ENCODE measurements at places on chromosomes 5 and 9.

GRCh38 chr9:131361202-131361833 is 32.6 kb upstream of the PRRC2B start:
- no peak for DNase-seq

- no peak for DNase-seq
These were observed 597 bp upstream of the TMEM250 start for GRCh38 chr9:136119061-136119882.

GRCh38 chr5:36561601-36562000 is 44.8 kb upstream of the SLC1A3 start:
- no peak for DNase-seq

DNA sequence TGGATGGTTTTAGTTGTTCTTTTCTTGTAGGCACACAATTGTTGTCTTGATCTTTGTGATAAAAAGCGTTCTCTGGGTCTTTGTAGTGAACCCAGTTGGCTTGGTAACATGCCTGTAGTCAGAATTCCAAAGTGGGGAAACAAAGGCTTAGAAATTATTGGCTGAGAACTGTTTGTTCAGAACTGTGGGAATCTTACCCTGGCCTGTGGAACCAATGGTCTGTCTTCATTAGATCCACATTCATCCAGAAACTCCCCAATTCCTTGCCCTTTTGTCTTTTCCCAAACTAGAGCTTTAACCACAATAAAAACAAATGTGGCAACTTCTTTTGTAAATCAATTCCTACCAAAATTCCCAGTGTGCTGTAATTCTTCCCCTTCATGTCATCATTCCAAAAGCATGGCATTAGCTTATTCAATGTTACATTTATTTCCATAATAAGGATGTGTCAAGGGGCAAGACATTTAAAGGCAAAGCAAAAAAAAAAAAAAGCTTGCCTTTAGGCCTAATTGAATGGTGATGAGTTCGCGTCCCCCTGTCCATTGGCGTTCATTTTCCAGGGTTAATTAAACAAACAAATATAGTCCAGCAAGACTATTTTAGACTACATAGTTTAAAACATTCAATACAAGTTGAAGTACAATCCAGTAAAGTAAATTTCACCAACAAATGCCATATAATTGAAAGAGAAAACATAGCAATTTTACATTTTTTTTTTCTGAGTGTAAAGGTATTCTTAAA is 249.8 kb upstream of the ZNF608 start:
- no peak for DNase-seq

- no peak for DNase-seq
These were observed 570.6 kb upstream of the CLINT1 start for GRCh38 chr5:158429564-158429963.

DNA sequence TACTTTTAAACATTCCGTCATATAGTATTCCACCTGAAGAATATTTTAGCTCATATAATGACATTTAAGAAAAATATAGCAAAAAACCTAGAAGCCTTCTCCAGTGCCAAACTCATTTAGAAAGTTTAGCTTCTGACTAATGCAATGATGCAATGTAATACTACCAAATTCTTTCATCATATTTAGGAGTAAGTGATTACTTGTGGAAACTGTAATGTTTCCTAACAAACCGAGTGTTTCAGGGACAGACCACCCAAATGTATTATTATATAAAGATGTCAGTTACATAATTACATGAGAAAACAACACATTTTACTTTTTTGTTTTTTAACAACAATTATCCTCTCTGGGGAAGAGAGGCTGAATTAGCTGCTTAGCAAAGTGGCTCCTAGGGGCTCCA is 316.2 kb downstream of the ARL15 start:
- DNase-seq = no peak

GRCh38 chr5:107476783-107477182 is 194.0 kb downstream of the EFNA5 start:
- DNase-seq = no peak
